Stimulated activated CD8-positive, alpha-beta memory T cell treated with anti-CD3 and anti-CD28 coated beads, Interleukin-15, amount 100 ng/mL, for 24 hours (primary cell): ENCODE measurements at places on chromosomes 4 and X.

DNA sequence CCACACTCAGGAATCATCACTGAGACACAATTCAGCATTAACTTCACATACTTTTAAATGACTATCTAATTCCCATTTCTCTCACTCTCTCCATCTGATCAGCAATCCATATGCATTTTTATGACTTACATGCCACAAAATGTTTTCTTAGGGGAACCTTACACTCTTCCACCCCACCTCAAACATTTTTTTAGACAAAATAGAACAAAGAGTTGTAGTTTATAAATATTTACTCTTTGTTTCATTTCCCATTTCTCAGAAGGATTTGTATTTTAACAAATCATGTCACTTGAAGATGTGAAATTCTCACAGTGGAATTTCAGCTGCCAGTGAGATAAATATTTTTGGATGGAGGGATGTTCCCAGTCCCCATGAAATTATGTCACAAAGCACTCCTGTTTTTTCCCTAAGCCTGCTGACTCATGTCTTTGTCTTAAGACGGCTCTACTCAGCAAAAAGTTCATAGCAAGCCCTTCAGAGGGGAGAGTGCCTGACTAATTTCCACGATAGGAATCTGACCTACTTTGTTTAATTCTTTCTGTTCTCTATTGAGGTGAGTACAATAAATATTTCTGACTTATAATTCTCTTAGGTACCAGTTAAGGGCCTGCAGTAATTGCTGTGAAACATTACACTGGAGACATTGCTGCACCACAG lies 257.7 kb downstream of the THOC2 start:
- DNase-seq, result no peak

DNA sequence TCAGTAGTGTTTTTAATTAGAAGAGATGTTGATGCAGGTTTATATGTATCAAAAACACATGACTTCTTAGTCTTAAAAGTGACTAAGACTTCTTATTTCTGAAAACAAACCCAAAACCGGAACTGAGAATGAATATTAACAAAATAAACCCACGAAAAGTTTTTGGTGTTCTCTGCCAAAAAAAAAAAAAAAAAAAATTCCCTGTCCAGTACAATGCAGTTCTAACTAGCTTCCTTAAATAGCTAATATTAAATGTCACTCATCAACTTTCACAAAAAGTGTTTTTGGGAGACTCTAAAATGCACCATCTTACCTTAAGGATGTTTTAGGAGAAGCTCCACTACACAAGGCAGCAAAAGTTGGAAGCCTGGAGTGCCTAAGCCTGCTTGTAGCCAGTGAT lies 2.0 kb downstream of the ANKRD37 start:
- DNase-seq, result no peak

DNA sequence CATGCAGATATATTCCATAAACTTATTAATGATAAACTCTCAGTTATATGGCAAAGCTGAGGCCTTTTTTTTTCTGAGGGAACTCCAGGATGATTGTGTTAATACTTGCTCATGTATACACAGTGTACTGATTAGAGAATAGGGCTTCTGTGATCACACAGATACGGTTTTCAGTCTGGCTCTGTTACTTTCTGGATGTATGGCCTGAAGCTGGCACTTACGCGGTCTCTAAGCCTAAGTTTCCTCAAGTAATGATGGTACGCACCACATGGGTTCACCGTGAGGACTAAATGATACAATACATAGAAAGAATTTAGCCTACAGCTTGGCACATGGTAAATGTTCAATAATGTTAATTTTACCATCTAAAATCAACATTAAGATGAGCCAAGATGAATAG lies 73.8 kb downstream of the SEC24D start:
- DNase-seq, result no peak

GRCh38 chr4:159422019-159422418 lies 319.1 kb downstream of the RAPGEF2 start:
- DNase-seq, result no peak

DNA sequence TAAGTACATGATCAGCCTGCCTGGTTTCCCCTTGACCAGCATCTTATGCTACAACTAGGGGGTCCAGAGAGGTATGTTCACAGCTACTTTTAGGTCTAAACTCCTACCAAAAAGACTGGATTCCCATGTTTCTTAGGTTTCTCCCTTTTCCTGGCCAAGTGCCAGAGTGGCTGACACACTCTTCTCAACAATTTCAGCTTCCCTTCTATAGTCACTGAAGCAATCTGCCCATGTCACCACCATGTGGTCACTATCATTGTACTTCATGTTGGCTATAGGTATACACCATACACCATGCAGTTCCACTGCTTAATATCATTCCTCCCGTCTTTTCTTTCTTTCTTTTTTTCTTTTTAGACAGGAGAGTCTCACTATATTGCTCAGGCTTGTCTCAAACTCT lies 66.9 kb downstream of the KLHL13 start:
- no peak for DNase-seq
